ENCODE measurements at places on chromosomes 1 and 21.
A peak's percentile ranks its signal among the peaks of the same experiment; 100 is the strongest.

- no peak for DNase-seq
Observed at GRCh38 chr1:228142155-228142691, 2.1 kb downstream of the GUK1 start.

DNA sequence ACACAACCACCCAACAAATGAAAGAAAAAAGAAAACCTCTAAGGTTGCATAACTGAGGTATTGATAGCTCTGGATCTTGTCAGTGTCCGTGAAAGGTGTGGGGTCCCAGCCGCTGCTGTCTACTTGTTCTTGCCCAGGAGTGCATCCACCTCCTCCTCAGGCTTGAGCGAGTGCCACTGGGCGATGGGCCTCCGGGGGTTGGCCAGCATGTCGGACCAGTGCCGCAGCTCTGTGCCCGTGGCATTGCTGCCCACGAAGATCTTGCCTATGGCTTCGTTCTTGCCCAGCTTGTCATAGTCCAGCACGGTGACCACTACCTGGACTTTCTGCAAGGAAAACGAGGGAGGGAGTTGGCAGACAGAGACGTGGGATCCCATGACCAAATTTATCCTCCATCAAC lies 113.6 kb downstream of the SYT2 start:
- no peak for DNase-seq

GRCh38 chr1:229380536-229381160 lies 37.8 kb upstream of the CCSAP start:
- no peak for DNase-seq

DNA sequence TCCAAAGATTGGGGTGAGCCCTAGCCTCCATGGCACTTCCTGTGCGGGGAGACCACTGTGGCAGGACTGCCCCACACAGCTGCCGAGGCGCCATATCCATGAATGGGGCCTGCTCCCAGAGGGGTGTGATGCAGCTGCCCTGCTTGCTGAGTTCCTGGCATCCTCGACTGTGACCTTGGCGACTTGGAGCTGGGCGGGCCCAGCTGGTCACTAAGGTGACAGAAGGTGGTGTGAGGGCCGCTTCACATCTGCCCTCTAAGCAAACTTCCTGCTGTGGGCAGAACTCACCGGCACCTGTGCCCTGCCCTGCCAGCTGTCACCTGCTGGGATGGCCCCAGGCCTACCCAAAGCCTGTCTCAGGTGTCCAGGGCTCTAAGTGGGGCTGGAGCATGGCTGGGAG lies 9.0 kb downstream of the TMEM61 start:
- no peak for DNase-seq

GRCh38 chr1:57424231-57425027 lies 569 bp upstream of the DAB1 start:
- DNase-seq: peak; percentile 26

DNA sequence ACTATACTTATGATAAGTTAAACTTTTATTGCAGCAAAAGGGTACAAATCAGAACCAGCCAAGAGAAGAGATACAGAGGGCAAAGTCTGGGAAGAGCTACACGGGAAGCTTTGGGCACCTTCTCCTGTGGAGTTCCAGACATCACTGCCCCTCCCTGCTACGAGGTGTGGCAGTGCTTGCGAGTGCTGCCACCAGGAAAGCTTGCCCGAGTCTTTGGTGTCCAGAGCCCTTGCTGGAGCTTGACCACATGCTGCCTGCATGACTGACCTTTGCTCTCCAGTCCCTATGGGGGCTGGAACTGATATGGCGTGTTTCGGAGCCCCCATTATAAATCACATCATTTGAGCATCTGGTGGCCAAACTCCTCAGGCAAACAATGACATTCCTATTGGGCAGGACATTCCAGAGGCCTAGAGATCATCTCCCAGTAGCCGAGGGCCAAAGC lies 23.4 kb downstream of the PLEKHO1 start:
- DNase-seq: no peak

GRCh38 chr21:37682966-37683365 lies 233.3 kb downstream of the KCNJ6 start:
- no peak for DNase-seq

DNA sequence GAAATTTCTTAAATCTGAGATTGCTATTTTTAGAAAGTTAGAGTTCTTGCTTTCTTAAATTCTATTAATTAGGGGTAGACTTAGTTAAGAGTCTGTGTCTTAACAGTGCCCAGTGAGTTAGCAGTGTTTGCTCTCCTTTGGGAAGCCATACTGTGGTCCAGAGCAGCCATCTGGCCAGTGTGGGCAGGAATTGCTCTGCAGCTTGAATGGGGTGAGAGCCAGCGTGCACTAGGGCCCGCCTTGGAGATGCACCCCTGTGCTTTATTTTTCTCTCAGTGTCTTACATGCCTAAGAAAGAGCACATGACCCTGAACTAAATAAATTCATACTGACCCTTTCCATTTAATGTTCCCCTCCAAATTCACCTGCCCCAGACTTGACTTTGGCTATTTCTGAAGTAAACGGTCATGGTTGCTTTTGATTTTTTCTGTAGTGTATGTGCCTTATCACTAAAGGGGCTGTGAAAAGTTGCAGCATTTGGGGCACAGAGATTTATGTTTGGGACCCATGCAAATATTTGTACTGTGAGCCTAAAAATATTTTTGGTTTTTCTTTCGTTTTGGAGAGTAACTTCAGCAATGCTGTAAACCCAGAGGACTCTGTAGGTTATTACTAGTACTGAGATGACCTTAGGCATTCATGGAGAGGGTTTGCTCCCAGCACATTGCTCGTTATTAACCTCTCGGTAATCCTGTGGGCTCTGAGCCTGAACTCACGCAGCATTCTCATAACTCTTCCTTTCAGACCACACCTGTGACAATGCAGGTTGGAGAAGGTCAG lies 21.3 kb upstream of the KCNQ4 start:
- no peak for DNase-seq

- DNase-seq: no peak
Observed at GRCh38 chr21:45421071-45421845, 16.3 kb downstream of the COL18A1 start.

DNA sequence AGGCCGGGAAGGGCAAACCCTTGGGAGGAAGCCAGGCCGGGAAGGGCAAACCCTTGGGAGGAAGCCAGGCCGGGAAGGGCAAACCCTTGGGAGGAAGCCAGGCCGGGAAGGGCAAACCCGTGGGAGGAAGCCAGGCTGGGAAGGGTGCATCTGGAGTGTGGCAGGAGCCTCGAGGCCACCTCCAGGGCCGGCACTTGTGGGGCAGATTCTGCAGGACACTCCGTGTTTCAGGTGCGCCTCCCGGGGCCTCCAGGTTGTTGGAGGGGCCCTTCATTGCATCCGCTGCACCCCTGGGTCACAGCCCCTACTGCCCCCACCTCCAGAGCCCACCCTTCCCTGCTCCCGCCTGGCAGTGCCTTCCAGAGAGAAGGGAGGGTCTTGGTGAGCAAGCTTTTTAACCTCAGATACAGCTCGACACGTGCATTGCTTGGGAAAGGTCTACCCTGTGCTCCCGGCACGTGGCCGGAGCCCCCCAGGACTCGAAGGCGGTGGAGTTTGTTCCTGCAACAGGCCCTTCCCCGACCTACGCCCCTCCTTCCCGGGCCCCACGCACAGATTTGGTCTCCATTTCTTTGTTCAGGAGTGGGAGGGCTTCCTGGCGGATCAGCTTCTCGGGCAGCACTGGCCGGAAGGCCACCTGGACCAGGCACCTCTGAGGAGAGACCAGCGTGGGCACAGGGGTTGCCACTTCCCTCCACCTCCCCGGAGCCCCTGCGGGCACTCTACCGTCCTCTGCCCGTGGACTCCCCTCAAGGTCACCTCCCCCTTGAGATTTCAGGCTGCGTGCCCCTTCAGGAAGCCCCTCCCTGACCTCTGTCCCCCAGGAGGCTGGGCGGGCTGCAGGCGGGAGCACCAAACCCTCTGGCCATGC lies 9.4 kb upstream of the TMEM52 start:
- no peak for DNase-seq

GRCh38 chr1:55717111-55717510 lies 501.9 kb upstream of the USP24 start:
- DNase-seq: no peak

DNA sequence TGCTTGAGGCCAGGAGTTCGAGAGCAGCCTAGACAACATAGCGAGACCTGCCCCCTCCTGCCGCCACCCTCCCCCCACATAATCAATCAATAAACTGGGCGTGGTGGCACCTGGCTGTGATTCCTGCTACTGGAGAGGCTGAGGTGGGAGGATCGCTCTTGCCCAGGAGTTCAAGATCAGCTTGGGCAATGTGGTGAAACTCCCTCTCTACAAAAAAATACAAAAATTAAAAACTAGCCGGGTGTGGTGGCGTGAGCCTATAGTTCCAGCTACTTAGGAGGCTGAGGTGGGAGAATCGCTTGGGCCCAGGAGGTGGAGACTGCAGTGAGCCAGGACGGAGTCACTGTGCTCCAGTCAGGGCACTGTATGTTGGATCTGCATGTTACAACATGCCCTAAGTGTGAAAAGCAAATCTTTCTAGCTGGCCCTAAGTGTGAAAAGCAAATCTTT lies 7.0 kb upstream of the MDM4 start:
- no peak for DNase-seq

GRCh38 chr1:213474054-213474453 lies 423.0 kb downstream of the RPS6KC1 start:
- DNase-seq: no peak

DNA sequence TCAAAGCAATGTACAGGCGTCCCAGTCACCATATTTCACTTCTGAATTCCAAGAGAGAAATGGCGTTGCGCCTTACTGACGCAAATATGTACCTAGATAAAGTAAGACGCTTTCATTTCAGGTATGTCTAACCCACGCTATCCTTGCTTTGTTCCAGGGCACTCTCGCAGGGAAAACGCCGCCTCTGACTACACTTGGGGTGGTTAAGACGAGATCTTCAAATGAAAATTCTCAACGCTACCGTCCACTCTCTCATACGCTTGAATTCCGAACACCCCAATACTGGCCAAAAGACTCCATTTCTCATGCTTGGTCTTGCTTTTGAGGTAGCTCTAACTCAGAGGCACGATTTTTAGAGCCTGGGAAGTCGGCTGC lies 736 bp upstream of the ZMPSTE24 start:
- DNase-seq: no peak

DNA sequence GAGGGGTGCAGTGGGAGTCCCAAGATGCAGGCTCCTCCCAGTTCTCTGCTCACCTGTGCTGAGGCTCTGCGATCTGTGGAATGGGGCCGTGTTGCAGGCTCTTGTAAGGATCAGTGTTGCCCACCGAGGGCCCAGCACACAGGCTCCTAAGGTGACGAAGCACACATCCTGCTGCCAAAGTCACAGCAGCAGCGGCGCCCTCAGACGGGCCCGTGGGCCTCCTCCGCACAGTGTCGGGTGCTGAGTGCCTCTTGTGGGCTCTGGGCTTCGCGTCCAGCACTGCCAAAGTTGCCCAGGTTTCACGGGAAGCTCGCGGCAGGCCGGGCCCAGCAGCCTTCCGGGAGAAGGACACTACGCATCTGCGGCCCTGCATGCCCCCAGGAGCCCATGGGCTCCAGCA lies 72.1 kb upstream of the ABCG1 start:
- no peak for DNase-seq

DNA sequence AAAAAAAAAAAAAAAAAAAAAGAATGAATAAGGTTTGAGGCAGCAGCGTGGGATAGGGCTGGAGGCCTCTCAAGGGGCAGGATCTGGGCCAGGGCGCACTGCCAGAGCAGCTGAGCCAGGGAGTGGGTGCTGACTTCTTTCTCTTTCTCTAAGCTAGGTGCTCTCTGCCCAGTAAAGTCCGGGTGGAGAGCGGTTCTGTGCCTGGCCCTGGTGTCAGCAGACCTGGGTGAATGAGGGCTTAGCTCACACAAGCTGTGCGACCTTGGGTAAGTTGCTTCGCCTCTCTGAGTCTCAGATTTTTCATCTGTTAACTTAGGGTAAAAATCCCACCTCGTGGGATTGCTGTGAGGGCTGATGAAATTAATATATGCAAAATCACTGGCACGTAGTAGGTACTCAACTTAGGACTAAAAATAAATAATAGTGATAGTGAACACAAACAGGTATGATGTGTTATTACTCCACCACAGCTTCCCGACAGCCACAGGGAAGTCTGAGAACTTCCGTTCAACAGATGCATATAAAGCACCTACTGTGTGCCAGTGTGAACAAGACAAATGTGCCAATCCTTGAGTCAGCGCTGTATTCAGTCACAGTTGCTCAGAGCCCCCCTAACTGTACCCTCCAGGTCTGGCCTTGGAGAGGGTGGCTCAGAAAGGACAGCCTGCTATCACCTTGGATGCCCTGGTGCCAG lies 2.0 kb upstream of the FAM131C start:
- DNase-seq: no peak

- no peak for DNase-seq
Observed at GRCh38 chr1:29603622-29604021, 367.3 kb downstream of the PTPRU start.

DNA sequence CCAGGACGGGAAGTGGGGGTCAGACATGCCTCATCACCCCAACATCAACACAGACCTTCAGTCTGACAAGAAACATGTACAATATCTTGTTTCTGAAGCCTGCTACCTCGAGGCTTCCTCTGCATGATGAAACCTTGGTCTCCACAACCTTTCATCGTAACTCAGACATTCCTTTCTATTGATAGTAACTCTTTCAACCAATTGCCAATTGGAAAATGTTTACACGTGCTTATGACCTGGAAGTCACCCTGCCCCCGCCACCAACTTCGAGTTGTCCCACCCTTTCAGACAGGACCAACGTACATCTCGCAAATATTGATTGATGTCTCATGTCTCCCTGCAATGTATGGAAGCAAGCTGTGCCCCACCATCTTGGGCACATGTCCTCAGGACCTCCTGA lies 159.5 kb downstream of the ETS2 start:
- DNase-seq: no peak

- no peak for DNase-seq
Observed at GRCh38 chr21:32708069-32708468, 19.7 kb downstream of the SYNJ1 start.

DNA sequence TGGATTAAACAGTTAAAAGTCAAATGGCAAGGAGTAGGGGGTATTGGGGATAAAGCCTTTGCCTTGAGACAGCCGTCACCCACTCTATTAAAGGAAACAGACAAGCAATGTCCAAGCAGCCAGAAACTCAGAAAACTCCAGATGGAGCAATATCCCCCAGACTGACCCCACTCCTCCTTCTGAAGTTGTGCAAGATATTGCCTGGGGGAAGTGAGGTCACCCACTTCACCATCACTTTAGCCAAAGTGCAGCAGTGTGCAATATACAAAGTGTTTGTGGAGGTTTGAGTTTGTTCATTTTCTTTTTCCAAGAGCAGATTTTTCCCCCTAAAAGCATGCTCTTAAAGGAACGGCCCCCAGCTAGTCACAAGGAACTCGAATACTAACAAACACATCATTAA lies 125.1 kb downstream of the ETS2 start:
- DNase-seq: no peak

GRCh38 chr21:44295163-44295573 lies 4.7 kb upstream of the PFKL start:
- DNase-seq: no peak

- no peak for DNase-seq
Observed at GRCh38 chr1:209600541-209600940, 17.0 kb downstream of the CAMK1G start.

DNA sequence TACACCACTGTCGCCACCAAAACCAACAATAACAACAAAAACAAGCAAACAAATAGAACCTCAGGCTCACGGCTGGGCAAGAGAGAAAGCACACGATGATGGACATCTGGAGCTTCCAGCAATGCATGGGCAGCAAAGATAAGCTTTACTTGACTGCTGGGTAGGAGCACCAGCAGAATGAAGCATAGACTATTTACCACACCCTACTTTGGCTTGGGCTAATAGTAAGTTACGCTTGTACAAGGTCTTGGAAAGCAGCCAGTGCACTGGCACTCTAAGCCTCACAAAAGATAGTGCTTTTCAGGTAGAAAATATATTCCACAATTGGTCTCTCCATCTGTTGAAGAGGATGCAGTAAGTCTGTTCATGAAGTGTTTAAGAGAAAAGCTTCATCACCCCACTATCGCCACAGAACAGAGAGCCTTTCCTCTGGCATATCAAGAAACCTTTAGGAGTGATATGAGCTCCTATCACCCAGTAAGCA lies 13.6 kb downstream of the ADIPOR1 start:
- DNase-seq: no peak

Measured in right renal cortex interstitium (tissue), 3 donors.